ENCODE measurements at places on chromosomes 5 and 9.

DNA sequence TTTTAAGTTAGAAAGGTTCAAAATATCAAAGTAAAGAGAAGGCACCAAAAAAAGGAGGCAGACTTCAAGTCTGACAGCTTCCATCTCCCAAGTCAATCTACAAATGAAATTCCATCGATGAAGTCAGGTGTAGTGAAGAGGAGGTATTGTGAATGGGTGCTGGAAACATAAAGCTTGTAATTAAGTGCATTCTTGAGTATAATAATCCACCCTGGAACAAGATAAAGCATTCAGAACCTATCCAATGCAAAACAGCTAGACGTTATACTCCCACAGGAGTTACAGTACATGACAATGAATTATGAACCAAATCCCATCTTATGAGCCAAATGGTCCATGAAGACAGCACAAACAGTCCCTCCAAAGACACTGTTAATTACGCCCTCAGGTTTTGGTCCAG is 22.3 kb downstream of the BNC2 start:
- DNase-seq: no peak

DNA sequence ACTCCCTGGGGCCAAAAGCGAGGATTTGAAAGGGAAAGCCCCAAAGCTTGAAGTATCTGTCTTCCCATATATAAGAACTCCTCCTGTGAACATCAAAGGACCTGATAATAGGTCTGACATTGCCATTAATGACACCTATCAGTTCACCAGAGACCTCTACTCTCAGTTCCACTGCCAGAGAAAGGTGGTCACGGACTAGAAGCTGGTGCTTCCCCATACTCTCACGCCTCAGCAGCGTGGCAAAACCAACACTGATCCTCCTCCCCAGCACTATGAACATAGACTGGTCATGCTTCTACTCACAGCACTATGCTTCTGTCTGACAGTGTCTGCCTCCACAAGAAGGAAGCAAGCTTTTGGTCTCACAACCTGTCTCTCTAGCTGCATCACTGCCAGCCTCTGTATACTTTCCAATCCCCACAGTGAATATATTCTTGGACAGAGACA is 37.9 kb downstream of the NRG2 start:
- DNase-seq: no peak

DNA sequence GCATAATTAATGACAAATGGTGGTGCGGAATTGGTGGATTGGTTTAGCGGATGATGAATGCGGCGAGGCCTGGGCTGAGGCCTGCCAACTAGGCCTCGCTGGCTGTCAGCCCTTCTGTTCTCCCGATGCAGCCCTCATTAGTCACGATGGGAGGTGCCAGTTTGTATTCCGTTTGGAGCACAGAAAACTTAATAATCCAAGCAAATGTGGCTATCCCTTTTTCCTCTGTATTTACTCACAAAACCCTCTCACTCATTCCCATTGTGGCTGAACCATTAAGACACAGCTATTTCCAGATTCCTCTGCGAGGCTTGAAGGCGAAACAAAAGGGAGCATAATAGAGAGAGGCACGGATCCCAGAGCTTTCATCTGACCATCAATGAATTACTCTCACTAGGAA is 114.3 kb downstream of the MVB12B start:
- no peak for DNase-seq

DNA sequence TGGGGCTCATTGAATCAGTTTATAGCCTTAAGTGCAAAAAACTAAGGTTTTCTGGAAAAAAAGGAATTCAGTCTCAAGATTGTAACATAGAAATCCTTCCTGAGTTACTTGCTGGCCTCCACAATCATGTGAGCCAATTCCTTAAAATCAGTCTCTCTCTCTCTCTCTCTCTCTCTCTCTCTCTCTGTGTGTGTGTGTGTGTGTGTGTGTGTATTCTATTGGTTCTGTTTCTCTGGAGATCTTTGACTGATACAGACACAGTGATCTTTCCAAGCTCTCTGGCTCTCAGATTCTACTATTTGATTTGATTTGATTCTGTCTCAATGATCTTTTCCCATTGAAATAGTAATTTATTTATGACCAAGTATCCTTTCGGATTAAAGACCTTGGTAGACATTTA is 74.6 kb downstream of the CFAP95 start:
- no peak for DNase-seq

GRCh38 chr5:140328036-140328764 is 18.2 kb downstream of the HBEGF start:
- no peak for DNase-seq

- no peak for DNase-seq
These were observed 95.5 kb upstream of the PHYKPL start for GRCh38 chr5:178327931-178328711.

DNA sequence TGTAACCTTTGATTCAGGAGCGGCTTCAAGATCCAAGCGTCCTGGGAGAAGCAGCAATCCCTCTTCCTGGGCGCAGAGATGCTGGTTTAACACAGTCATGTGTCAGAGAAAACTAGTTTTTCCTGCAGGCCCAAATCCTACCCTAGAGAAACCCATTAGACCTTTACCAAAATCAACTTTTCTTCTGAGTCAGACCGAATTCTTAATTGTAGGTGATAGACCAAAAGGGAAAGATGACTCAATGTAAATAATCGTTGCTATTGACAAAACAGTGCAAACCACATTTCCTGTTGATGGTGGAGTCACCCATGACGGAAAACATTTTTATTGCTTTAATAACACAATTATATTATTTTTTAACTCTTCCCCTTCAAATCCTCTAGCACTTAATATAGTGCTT is 40.1 kb downstream of the SLC1A1 start:
- DNase-seq: peak; percentile 19

GRCh38 chr9:3768712-3769457 is 243.1 kb upstream of the RFX3 start:
- DNase-seq: no peak

DNA sequence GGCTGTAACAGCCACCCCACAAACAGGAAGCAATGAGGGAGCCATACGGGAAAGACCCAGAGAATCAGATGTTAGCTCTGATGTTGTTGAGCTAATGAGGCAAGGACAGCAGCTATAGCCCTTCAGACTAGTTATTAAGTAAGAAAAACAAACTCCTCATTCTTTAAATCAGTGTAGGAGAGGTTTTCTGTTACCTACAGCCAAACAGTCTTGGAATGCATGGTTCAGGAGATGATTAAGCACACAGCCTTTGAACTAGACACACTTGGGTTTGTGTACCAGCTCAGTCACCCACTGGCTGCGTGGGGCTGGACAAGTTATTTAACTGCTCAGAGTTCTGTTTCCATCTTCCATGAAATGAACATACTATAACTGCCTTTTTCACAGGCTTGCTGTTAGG is 68.1 kb downstream of the SPOCK1 start:
- DNase-seq: no peak
